ENCODE measurements at places on chromosomes 12 and 14.

DNA sequence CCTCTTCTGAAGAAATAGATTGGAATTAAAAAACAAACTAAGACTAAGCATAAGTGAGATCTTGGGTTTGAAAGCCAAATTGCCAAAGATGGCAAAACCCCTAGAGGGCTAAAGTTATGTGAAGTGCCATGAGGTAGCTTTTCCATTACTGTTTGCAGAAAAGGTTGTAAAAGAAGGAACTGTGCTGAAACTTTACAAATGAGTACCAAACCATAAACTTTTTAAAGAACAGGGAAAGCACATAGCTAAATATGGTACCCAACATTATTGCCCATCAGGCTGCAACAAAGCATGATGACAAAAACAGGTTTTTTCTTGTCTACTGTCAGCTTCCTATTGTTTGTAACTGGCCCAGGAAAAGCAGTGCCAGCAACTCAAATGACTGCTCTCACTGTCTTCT lies 224.2 kb downstream of the RAD51B start:
- DNase-seq = no peak

- no peak for DNase-seq
Observed at GRCh38 chr14:85217412-85217811, 312.5 kb upstream of the FLRT2 start.

DNA sequence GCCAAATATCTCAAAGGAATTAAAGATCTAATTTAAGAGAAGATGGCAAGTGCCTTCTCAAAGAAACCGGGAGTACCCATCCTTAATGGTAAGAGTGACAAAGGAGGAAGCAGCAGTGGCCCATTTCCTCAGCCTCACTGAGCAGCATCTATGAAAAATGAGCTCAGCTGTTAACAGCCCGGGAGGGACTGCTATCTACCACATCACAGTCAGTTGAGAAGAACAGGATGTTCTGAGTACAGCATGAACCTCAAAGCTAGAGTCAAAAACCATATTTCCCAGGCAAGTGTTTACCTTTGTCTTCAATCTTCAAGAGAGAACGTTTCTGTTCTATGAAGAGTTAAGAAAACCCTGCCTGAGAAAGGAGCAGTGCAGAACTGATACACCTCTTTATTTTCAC lies 115.0 kb downstream of the BTG1 start:
- DNase-seq = peak; percentile 73

GRCh38 chr12:124680863-124681778 lies 113.7 kb upstream of the NCOR2 start:
- DNase-seq = peak; percentile 82

DNA sequence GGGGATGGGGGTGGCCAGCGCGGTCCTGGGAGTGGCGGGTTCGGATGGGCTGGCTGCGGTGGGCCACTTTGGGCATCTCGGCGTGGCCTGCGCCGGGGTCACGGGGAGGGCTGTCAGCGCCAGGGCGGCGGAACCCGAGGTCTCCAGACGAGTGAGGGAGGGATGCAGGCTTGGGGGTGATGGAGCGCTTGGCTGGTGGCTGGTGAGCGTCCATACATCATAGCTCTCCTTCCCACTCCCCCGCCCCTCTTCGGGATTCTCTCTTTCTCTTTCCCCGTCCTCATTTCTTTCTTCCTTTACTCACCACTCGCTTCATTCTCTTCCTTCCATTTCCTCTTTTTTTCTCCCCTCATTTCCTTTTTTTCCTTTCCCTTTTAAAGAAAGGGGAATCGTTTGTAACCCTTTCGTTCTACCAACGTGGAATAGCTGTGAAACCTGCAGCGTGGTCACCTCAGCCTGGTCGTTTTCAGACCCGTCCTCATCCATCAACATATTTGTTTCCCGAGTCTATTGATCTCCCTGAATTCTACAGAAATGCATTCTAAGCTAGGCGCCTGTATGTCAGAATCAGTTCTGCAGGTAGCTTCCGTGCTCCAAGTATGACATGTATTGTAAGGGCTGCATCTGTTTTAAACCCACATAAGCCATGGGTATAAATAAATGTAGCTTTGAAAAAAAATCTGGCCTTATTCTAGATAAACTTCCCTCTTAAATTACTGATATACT lies 260.3 kb upstream of the E2F7 start:
- no peak for DNase-seq

GRCh38 chr12:43148691-43149090 lies 403.3 kb downstream of the ADAMTS20 start:
- no peak for DNase-seq

- peak; percentile 5 for DNase-seq
Observed at GRCh38 chr14:100615736-100616695, 28.8 kb upstream of the BEGAIN start.

DNA sequence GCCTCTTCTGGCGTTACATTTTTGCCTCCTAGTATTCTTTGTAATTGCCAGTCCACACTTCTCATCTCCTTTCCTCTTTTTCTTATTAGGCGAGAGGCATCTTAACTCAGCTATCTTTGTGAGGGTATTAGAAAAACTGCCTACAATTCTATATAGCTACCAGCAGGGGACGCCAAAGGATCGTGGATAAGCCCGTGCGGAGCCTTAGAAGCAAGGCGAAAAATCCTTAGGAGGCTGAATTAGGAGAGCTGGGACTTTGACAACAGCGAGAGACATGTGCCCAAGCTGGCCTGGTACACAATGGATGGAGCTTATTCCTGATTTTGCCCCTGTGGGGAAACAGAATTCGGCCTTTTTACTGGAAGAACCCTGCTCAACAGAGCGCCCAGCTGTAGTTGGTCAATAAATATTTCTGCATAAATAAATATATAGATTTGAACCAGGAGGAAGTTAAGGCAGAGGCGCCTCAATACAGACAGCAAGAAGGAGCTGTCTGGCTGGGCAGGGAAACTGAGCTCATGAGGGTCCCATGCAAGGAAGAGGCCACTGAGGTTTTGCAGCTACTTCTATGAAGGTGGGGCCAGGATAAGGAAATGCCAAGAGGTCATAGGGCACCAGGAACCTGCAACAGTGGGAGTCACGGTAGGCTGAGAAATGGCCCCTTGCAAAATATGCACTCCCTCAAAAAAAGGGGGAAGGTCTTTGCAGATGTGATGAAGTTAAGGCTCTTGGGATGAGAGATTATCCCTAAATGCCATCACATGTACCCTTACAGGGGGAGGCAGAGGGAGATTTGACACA lies 14.6 kb upstream of the RBM19 start:
- DNase-seq = no peak

DNA sequence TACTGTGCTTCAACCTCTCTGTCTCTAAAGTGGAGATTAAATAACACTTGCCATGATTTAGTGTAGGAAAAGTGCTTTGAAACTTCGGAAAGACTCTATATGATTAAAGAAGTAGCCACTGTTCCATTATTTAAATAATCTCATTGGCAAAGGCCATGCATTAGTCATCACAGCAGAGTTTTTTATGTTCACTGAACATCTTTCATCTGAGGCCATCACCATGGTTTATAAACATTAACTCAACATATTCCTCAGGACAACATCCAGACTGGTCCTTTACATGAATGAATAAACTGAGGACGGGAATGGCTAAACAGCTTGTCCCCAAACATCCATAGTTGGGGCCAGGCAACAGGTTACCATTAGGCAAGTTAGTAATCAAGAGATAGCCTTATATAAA lies 124.6 kb upstream of the FRMD6 start:
- no peak for DNase-seq

GRCh38 chr12:570435-570920 lies 92.8 kb downstream of the NINJ2 start:
- no peak for DNase-seq

DNA sequence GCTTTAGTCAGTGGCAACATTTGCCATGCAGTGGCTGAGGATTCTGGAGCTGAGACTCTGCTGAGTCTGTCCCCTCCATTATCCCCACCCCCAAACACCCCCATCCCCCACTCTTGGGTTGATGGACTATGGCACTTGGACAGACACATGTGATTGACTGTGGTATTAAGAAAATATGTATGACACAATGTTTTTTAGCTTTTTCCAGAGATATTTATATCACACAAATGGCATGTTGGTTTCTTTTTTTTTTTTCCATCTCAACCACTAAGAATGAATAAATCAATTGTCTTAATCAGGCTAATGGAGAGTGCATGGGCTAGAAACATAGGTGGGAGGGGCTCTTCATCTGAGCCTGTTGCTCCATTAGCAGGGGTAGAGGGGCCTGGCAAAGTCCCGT lies 30.7 kb upstream of the MAP1LC3B2 start:
- DNase-seq = no peak

Data from CD4-positive, alpha-beta T cell treated with Interleukin-15 for 1 hour (primary cell).